Activated T-cell treated with anti-CD3 and anti-CD28 coated beads for 1 hour (primary cell): ENCODE measurements at places on chromosomes 2 and 18.

DNA sequence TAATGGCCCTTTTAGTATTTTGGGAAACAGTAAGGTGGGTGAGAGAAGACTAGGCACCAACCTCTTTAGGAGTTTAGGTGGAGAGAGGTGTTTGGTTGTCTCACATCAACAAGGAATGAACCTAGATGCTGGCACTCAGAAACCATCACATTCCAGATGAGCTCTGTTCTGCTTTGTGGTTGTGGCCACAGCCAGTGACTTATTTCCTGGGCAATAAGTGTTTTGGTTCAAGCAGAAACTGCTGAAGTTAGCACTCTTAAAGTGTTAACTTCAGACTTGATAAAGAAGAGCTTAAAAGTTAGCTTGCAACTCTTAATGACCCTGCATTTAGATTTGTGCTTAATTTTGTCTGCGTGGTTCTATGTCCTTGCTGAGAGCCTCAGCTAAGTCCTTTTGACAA is 929.2 kb downstream of the SLC4A3 start:
- DNase-seq, result no peak

GRCh38 chr2:232761301-232761907 is 15.0 kb downstream of the KCNJ13 start:
- peak; percentile 16 for DNase-seq

DNA sequence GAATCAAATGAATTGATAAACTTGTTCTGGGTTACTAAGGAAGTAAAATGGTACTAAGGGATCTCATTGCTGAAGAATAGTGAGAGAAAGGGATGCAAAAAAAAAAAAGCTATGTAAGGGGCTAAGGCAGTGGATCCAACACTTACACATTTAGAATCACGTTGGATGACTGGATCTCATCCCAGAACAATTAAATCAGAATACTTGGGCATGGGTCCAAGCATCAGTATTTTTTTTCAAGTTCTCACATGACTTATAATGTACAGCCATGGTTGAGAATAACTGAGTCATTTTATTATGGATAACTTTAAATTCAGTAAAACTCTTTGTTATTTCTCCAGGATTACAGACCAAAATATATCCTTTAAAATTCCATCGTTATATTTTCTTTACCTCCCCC is 8.5 kb downstream of the DSC1 start:
- DNase-seq, result no peak

- DNase-seq, result no peak
Observed at GRCh38 chr2:10552220-10552870, 104.2 kb upstream of the ODC1 start.
